ENCODE measurements at places on chromosomes 7 and 10.

DNA sequence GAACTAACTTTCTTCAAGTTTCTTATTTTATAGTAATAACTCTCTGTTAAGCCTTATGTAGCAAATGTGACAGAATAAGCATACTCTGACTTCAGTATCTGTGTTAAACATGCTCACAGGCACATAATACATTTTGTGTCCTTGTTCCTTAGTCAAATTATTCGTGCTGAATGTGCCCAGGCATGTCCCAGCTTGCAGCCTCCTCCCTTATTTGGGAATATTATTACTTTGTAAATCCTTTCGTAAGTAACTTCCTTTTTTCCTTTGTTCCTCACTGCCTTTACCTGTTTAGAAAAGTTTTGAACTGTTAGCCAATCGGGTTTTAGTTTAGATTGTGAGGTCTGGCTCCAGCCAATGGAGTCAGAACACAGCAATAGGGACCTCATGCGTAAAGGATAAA lies 46.9 kb downstream of the GALNT11 start:
- DNase-seq, result no peak

- no peak for DNase-seq
These were observed 8.5 kb downstream of the SAP25 start for GRCh38 chr7:100565133-100565571.

DNA sequence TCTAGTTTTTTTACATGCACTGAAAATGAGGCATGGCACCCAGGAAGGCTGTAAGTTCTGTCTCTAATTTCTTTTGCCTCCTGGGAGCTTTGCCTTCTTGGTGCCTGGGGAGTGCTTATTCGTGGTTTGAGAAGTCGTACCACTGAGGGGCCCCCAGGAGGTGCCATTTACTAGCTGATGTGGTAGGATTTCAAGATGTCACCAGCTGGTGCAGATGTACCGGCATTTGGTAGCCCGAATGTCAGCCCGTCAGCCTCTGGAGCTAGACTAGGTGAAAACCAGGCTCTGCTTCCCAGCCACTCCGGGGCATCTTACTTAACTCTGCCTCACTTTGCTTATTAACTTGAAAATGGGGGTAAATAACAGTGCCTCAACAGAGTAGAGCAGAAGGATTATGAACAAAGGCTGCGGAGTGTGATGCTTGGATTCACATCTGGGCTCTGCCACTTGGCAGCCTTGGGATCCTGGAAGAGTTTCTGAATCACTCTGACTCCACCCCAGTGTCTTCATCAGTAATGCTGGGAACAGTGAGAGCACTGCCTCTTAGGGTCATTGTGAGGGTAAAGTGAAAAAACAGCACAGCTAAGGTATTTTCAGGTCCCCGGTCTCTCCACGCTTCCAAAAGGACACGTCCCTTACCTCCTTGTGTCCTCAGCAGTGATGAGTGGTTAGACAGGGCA lies 31.4 kb upstream of the BTBD16 start:
- no peak for DNase-seq

- DNase-seq, result no peak
These were observed 21.3 kb downstream of the ZNF487 start for GRCh38 chr10:43458227-43458626.

GRCh38 chr7:52938455-52939133 lies 96.8 kb upstream of the POM121L12 start:
- no peak for DNase-seq

DNA sequence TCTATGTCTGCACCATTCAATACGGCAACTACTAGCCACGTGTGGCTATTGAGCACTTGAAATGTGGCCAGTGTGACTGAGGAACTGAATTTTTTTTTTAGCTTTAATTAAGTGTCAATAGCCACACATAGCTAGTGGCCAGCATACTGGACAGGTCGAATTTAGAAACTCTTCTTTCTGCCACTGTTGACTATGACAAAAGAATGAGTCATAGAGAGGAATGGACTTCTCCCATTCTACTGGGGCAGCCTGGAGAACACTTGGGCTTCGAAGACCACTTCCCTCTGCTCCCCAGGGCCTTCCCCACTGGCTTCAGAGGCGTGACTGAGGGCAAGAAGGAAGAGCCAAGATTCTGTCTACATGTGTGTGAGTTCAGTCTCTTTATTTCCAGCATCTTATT lies 137.5 kb downstream of the SNX10 start:
- no peak for DNase-seq

DNA sequence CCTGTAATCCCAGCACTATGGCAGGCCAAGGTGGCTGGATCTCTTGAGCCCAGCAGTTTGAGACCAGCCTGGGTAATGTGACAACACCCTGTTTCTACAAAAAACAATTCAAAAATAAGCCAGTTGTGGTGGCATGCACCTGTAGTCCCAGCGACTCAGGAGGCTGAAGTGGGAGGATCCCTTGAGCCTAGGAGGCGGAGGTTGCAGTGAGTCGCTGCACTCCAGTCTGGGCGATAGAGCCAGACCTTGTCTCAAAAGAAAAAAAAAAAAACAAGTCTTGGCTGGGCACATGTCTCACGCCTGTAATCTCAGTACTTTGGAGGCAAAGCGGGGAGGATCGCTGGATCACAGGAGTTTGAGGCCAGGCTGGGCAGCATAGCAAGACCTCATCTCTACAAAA lies 74.6 kb upstream of the PDSS1 start:
- DNase-seq, result no peak

DNA sequence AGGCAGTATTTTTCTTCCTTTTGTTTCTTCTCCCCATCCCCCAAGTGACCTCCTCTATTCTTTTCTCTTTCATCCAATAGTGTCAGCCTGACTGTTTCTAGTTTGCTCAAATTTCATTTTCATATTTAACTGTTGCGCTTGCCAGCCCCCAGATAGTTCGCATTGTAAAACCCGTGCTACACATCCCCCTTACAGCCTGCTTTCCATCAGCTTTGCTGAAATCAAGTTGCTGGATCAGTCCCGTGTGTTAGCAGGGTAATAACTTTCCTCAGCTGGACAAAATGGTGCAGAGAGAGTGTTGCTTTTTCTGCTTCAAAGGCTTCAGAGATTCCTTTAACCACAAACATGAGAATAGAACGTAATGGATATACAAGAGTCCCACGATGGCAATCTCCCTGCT lies 180.6 kb upstream of the NPVF start:
- DNase-seq, result no peak

DNA sequence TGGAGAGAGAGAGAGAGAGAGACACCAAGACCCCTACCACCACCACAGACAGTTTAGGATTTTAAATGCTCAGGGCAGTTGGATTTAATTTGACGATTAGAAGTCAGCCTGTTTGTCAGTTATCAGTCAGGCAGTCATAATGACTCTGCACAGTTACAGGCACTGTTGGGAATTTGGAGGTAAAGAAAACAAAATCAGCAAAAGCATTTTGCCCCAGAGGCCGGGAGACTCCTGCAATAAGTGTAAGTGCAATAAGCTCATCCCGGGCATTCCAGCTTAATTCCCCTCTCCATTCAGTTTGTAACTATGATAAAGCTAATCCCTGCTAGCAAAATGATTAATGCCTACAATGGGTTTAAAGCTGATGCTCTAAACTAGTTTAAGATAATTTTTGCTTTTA lies 13.5 kb downstream of the SEMA3C start:
- DNase-seq, result no peak

DNA sequence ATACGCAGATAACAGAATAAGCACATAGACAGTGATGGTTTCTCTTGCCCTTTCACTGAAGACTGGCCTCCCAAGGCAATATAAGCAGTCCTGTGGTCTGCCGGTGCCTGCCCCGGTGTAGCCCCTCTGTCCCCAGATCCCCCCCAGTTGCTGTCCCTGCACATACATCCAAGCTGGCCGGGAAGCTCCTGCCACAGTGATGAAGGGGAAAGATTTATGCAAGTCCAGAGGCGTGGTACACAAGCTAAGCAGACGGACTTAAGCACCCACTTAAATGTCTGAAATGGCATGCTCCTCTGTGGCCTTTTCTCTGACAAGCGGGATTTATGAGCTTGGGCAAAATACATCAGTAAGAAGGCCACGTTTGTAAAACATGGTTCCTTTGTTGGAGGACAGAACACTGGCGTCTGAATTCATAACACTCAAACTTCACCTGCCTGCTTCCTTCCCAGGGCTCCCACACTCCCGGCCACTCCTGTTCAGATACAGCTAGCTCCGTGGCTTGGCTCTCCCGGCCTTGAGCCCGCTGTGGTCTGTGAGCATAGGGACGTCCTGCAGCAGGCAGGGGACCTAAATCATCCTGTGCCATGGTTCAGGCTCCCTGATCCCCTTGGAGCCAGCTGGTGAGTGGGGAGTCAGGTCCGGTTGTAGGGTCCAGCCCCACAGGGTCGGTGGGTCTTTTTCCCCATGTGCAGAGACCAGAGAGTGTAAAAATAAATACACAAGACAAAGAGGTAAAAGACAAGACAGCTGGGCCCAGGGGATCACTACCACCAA lies 61.7 kb upstream of the PPP2R2D start:
- DNase-seq, result no peak

DNA sequence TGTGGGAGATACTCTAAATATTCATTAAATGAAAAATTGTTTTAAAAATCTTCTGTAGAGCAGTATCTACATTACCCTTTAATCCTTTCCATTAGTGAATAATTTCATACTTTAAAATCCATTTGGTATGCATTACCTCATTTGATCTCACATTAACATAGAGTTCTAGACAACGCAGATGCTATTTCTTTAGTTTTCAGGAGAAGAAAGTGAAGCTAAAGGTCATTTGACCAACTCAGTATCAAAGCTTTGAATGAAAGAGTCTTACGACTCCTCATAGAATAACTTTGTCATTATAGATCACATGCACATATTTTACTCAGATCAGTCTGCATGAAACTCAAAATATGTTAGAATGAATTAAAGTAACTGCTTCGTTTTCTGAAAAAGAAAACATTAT lies 460.2 kb downstream of the DNAJB9 start:
- no peak for DNase-seq

DNA sequence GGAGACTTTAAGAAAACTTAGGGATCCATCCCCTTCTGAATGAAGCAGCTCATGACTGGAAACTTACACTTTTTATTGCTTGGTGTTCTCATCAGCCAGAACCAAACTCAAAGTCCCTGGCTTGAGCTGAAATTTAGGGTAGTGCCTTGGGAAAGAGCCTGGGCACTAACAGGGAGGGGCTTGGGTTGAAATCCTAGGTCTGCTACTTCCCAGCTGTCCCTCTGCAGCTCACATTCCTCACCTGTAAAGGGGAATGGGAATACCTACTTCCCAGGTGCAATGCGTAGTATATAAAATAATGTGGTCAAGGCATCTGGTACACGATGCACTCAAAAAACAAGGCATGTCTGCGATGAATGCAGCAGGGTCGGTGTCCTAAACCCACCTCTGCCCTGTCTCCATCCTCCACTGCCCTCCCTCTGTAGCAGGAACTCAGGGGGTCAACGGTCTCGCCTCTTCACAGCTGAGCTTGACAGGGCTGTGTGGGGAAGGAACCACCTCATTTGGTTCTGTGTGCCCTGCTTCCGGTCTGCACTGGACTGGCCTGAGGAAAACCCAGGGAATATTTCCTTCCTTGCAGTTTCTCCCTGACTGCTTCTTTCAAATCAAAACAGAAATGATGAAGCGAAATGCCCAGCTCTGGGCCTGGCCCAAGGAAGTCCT lies 80.0 kb downstream of the COBL start:
- DNase-seq, result no peak

DNA sequence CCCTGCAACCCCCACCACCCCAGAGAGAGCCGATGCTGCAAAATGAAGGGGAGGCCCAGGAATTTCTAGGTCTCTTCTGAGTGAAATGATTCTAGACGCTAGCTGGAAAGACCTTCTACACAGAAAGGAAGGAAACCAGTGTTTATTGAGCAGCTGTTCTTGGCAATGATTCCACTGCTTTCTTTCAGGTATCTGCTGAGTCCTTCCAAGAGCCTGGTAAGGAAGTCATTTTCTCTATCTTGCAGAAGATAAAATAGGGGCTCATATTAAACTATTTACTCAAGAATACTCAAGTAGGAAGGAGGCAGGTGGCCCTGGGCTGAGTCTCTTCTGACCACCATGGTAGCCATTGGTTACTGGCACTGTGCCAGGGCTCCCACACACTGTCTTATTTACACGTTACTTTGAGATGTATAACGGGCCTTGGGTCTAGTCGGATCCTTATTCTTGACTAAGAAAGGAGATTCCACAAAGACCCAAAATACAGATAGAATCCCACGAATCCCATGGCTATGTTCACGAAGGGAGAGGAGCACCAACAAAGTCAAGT lies 112.1 kb downstream of the GALNT11 start:
- DNase-seq, result no peak

DNA sequence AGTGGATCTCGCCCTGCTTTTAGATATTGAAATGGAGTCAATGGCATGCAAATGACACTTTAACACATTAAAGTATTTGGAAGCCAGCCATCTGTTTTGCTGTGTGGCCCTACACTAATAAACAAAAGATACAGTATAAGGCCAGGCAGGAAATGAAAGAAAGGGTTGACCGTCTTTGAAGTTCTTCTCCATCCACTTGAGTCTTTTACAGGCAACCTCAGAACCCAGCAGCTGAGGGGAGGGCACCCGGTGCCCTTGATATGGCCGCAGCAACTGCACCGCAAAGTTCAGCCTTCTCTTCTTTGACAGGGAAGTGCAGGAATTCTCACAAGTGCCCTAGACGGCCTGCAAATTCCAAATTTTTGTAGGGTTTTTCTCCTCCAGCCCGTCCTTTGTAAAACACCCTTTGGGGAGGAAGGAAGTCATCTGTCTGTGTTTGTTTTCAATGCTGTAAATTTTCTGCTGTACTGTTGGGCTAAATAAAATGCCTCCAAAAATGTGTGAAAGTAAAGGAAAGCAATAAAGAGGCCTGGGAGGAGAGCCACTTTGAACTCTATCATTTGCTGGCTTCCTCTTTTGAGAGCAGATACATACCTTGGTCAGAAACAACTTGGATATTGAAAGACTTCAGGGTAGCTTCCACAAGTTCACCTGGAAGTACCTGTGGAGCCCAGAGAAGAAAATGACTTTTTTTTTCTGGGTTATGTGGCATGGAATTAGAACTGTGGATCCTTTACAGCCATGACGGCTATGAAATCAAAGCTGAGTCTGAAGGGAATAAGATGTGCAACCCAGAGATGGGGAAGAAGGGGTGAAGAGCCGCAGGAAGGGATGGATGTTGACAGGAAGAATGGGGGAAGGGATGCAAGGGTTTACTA lies 3.6 kb downstream of the HOXA1 start:
- no peak for DNase-seq

GRCh38 chr7:36456138-36456537 lies 66.5 kb downstream of the ANLN start:
- DNase-seq, result no peak

DNA sequence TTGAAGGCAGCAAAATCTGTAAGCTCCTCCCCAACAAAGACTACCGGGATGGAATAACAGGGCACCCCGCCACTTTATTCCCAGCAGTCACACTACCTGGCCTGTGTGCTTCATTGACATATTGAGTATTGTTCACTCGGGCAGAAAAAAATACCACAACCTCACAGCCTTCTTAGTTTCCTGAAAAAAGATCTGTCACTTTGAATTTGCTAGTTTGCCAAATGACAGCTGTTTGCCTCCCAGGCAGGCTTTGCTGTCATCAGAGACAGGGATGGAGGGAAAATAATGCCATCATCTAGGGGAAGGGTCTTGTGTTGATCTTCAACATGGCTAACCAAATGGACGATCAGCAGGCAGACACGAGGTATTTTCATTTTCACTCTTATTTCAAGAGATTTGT lies 26.9 kb downstream of the BMPER start:
- DNase-seq, result no peak

GRCh38 chr10:88428442-88428841 lies 154.7 kb downstream of the RNLS start:
- no peak for DNase-seq
